ENCODE measurements at places on chromosomes 1 and 21. TPM values are rescaled to one million over a fixed set of nuclear protein-coding genes. Genes with fewer than 3 reads are reported as not detected.

DNA sequence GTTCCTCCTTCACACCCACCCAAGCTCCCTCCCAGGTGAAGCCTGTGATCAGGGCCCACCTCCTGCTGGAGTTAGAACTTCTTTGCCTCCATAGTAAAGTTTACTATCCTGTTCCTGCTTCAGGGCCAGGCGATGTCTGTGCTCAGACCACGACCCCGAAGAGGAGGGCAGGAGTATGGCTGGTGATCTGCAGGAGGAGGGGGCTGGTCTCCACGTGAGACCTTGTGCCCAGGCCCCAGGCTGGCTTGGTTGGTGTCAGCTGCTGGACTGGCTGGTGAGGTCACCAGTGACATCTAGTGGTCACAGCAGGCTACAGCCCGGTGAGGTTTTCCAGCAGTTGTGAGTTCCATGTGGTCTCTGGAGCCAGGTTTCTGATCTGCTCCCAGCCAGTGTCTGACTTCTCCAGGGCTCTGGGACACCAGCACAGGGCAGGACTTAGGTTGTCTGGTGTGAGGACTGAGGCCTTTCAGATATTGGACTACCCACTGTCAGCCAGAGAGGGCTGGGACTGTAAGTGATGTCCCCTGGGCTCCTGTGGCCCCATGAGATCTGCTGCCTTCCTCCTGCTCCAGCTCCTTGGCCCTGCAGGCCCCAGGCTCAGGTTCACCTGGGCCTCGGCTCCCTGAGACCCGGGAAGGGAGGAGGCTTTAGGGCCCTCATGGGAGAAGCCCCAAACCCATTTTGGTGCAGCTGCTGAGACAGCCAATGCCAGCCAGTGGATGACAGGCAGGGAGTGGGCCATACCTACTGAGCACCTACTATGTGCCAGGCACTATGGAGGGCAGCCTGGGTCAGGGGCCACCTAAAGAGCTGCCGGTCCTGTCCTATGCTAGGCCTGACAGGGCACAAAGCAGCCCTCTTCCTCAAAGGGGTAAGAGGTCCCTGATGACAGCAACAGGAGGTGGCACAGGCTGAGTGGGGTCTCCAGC is 6.0 kb upstream of the UBL4B start:
- peak; percentile 39 for DNase-seq

- no peak for DNase-seq
Measured at GRCh38 chr1:71565831-71566230, 485.0 kb upstream of the ZRANB2 start.

DNA sequence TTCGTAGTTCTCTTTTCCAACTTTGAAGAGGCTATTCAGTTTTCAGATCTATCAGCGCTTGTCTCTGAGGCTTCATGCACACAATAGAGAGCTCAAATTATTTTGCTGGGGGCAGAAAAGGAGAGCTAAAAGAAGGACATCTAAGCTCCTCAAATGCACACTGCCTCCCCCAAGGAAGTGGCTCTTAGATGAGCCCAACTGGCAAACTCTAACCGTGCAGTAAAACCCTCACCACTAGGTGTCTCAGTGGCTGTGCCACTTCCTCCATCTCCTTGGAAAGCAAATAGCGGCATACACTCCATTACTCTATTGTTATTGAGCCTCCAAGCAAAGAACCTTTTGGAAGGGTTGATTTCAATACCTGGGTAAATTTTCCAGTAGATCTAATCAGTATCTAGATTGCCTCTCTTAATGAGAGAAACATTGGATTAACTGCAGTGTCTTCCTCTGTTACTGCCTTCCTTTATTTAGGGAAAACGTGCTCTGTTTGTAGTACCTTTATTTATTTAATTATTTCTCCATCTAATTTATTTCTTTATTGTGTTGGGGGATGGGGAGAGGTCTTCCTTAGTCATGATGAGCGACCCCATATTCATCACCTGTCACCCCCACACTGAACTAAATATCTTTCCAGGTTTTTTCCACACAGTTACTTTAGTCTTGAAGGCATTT is 9.2 kb upstream of the SFPQ start:
- peak; percentile 68 for DNase-seq

GRCh38 chr1:183493540-183494245 is 21.4 kb downstream of the SMG7 start:
- DNase-seq, result no peak

- no peak for DNase-seq
Measured at GRCh38 chr1:64320470-64320869, 117.0 kb downstream of the UBE2U start.

GRCh38 chr1:84570436-84571149 is 3.6 kb downstream of the CTBS start:
- no peak for DNase-seq

DNA sequence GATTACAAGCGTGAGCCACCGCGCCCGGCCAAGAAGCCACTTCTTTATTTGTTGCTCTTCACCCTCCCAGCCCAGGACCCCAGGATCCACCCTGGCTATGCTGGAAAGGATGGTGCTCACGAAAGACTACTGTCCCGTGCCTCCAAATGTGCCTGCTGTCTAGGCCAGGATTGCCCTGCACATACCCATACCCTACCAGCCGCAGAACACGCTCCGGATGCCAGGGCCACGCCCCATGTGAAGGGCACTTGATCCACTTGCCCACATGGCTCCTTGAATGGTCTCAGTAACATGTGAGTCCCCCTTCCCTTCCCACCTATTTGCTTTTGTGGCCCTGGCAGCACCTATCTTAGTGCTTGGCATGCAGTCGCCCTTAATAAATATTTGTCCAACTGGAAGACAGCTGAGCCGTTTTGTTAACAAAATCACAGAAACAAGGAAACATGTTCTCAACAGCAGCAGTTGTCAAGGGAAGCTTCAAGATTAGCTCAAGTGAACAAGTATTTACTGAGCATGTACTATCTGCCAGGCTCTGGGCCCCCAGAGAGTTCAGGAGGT is 13.8 kb upstream of the UBXN10 start:
- no peak for DNase-seq

GRCh38 chr1:201455098-201455497 is 13.9 kb downstream of the PHLDA3 start:
- DNase-seq, result no peak

DNA sequence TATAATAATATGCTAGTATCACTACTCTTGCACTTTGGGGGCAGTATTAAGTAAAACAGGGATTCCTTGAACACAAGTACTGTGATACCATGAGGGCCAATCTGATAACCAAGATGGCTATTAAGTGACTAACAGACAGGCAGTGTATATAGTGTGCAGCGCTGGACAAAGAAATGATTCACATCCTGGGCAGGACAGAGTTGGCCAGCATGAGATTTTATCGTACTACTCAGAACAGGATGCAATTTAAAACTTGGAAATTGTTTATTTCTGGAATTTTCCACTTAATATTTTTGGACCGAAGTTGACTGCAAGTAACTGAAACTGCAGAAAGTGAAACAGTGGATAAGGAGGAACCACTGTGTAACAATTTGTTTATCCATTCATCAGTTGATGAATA is 74.6 kb downstream of the DNTTIP2 start:
- no peak for DNase-seq

GRCh38 chr1:31667065-31667785 is 22.5 kb upstream of the PEF1 start:
- no peak for DNase-seq

- no peak for DNase-seq
Measured at GRCh38 chr1:95849439-95849838, 615.4 kb downstream of the RWDD3 start.

GRCh38 chr1:90402893-90403849 is 313.9 kb downstream of the BARHL2 start:
- DNase-seq, result no peak

DNA sequence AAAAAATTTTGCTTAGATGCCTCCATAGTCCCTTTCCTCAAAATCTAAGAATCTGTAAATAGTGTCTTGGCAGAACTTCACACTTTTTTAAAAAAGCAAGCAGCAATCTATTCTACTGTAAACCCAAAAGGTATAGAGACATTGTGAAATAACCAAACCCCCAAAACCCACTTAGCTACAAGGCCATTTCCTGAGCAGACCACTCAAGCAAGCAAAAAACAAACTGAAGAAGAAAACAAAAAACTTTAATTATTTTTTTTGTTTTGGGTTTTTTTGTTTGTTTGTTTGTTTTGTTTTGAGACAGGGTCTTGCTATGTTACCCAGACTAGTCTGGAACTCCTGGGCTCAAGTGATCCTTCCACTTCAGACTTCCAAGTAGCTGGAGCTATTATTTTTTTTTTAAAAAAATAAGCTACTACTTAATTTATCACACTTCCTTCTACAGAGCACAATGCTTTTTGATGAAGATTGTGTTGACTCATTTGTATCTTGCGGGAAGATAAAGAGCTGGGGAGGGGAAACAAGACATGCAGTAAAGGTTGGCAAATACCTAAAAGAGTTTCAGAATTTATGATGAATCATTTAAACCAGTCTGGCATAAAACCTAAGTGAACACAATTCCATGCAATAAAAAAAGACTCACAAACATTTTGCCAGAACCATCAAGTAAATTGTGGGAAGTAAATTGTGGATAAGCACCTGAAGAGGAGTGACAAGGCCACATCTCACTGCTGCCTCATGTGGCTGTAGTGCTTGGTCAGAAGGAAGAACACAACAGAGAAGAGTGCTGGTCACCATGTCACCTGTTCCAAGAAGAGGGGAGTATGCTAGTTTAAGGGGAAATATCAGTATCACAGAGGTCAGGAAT is 2.7 kb upstream of the PTPN22 start:
- no peak for DNase-seq

GRCh38 chr21:45768740-45769048 is 125.2 kb downstream of the PCBP3 start:
- no peak for DNase-seq

GRCh38 chr21:15014221-15014620 is 50.6 kb downstream of the NRIP1 start:
- no peak for DNase-seq

DNA sequence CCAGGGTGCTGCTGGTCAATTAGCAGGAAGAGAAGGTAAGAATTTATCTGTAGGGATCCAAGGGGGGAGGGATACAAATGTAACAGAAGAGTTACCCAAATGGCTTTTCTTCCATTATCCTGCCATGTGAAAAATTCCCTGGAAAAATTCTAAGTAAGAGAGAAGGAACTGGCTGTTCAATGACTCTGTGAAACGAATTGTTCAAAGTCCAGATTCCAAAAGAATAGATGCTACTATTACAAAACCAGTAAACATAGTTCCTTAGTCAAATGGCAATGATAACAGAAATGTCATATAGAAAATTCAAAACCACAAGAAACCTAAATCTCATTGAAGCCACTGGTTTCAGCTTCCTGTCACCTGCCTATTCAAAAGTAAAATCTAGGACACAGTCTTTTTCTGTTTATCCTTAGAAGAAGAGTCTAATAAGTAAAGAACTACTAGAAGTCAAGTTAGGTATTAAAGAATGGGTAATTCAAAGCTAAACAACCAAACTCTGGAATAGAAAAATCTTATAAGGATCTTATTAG is 102.6 kb downstream of the ZNF644 start:
- no peak for DNase-seq

DNA sequence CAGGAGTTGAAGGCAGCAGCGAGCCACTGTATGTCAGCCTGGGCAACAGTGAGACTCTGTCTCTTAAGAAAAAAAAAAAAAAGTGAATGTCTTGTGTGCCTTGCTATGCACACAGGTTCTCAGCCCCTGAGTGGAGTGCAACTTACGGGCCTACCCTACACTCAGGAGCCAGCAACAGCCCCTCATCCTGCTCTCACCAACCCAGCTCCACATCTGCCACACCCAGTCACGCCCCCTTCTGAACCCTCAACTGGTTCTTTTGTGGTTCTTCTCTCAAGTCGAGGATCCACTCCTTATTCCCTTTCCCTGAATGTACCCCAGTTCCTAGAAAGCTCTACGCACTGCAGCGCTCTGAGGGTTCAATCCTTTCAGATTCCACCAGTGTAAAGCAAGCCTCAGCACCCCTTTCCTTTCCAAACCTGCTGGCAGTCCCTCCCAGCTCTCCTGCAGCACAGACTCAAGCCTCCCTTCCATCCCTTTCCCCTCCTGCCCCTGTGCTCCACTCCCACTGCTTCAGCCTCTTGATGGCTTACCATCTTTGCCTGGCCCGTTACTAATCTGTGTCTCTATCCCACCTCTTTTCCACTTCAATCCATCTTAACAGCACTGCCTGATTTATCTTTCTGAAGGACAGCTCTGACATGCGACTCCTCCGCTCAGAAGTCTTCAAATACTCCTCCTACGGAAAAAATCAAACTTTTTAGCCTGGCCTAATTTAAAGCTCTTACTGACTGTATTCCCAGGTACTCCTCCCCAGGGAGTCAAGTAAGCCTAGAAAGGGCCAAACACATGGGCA is 38.1 kb downstream of the GNB1 start:
- DNase-seq, result no peak

GRCh38 chr1:245671966-245672767 is 517.4 kb downstream of the KIF26B start:
- no peak for DNase-seq

- no peak for DNase-seq
Measured at GRCh38 chr1:185062710-185063370, 17.5 kb downstream of the RNF2 start.

DNA sequence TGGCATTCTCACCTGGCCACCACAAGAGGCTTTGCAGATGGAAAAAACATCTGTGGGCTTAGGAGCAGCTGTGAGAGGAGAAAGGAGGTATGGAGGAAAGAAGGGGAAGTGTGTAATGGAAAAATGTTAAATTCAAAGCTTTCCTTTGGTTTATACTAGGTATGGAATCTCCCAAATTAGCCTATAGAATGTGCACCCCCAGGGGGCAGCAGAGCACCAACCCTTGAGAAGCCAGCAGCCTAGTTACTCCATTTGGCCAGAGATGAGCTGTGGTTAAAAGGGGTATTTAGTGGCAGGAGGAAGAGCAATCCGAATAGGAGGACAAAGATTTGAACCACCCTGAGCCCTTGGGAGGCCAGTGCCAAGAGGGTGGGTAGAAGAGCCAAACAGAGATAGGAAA is 97.5 kb upstream of the CTTNBP2NL start:
- DNase-seq, result no peak

DNA sequence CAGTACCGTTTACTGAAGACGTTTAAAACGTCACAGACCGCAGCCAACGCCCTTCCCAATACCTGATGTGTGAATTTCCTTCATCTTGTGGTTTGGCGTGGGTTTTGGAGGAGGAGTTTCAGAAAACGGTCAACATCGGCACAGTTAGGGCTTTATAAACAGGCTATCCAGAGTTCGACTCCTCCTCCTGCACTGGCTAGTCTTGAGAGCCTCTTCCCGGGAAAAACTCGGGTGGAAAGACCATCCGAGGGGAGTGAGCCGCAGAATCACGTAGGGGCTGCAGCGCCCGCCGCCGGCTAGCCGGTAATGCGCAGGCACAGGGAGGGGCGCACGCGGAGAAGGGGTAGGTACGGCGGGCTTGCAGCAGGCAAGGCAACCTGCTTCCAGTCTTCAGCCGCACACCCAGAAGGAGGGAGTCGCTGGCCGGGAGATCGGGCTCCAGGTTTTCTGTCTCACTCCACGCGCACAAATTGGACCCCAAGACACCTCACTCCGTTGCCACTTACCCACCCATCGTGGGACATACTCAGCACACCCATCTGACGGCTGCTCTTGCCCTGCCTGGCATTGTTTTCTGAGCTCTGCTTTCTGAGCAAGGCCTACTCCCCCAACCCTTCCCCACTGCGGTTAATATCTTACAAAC is 25.4 kb downstream of the SLC19A2 start:
- DNase-seq, result no peak

GRCh38 chr1:116697548-116698243 is 30.2 kb upstream of the IGSF3 start:
- DNase-seq, result no peak

GJA5 gene
- not detected for total RNA-seq

UMODL1 gene
- 0.49 TPM for total RNA-seq

QSOX1 gene
- total RNA-seq, result 14.3 TPM

C8B gene
- total RNA-seq, result not detected

ASPM gene
- 0.25 TPM for total RNA-seq

NCAM2 gene
- not detected for total RNA-seq

BTG2 gene
- 849 TPM for total RNA-seq
